ENCODE measurements at places on chromosomes 1 and 21.

GRCh38 chr1:113269168-113269963 lies 120.9 kb upstream of the MAGI3 start:
- DNase-seq, result no peak

- DNase-seq, result no peak
Measured at GRCh38 chr1:158053276-158053675, 59.8 kb downstream of the KIRREL1 start.

DNA sequence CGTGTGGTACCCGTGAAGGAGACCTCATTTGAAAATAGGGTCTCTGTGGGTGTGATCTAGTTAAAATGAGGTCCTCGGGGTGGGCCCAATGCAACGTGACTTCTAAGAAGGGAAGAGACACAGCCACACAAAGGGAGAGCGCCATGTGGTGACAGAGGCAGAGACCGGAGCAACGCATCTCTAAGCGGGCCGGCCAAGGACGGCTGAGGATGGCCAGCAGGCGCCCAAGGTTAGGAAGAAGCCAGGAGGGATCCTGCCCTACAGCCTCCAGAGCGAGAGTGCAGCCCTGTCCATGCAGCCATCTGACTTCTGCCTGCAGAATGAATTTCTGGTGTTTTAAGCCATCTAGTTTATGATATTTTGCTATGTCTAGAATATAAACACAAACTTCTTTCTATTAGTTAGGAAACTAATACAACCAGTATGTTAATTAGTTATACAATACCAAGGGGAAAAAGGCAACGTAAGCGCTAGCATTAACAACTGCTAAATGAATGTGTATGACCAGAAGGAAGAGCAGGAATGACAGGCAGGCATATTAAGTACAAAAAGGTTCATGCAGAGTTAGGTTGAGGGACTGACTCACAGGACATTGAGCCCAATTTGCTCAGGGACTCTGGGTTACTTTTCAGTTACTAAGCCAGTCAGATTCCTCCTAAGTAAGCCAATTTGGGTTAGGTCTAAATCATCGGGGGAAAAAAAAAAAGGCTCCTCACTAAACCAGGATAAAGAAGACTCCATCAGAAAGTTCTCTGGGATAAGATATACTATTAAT lies 4.1 kb downstream of the CEP104 start:
- no peak for DNase-seq

DNA sequence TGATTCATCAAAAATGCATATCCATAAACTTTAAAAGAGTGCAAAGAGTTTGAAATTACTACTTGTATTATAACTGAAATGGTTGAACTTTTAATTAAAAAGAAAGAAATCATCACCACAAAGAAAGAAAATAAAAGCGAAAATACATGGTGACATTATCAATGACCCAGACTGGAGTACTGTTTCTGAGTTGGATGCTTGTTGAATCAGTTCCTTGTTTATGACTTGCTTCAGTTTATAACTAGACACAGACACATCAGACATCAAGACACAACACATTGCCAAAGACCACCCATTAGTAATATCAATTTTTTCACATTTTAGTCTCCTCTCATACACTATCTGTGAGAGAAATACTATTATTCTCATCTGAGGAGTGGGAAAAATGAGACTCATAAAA lies 293.0 kb downstream of the MRPL39 start:
- DNase-seq, result no peak

DNA sequence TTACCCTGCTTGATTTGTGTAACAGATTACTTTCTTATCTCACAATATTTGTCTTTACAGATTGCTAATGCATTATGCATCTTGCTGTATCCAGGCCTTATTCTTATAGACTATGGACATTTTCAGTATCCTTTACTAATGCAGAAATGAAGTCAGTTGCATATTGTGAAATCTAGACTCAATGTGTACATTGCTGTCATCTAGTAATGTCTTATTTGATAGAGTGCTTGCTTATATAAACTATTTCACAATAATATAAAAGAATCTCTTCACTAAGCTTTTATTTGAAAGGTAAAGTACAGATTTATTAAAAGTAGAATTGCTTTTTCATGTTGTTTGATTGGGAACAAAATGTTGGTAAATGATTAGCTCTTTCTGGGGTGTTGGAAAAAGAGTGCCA lies 39.6 kb downstream of the ALG6 start:
- no peak for DNase-seq

DNA sequence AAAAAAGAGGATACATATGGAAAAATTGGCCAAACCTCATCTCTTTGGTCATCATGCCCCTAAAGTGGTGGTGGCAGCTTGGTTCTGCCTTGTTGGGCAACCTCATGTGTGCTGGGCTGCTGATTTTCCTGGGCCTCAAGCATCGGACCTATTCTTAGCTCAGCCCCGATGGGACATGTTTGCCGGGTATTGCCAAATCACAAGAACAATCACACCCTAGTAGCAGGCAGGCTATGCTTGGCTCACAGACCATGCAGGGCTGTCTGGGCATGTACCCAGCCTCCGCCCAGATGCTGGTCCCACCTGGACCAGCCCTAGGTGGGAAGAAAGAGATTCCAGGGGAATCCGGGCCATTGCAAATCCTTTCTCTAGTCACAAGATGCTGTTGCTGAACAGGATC lies 189.4 kb upstream of the FGGY start:
- DNase-seq, result no peak

DNA sequence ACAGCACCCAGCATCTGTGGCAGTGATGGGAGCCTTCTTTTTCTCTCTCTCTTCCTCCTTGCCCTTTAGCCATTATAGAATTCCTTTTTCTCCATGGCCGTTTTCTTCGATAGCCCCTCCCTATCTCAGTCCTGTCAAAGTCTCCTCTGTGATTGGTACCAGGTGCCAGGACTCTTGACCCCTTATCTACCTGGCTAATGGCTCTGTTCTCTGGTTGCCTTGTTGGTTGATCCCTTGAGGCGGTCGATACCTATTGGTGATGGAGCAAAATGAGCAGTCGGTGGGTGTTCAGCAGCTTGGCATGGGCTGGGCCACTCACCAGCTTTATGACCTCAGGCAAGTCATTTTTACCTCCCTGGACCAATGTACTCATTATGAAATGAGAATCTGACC lies 2.0 kb downstream of the ATF3 start:
- no peak for DNase-seq

DNA sequence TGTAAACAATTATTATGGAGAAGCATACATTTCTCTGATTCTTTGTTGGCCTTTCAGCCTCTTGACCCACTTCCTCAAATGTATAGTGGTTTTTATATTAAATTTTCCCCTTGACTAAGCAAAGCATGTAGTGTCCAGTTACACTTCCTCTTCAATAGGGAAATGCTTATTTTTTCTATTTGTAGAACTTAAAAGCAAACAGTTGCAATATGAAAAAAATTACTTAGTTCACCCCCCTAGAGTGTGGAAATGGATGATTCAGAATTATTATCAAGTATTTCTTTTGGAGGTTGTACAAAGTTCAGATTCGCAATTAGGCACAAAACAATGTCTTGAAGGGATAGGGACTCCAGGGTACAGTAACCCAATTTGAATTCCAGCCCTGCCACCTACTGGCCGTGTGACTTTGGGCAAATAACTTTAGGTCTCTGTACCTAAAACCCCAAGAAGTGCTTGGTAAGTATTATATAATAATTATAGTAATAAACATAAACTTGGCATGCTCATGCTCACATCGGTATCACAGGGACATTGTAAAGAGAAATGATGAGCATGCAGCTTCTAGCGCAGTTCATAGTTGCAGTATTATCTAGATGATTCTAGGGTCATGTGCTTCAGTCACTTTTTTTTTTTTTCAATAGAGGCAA lies 28.6 kb upstream of the IFNGR2 start:
- DNase-seq, result peak; percentile 65

DNA sequence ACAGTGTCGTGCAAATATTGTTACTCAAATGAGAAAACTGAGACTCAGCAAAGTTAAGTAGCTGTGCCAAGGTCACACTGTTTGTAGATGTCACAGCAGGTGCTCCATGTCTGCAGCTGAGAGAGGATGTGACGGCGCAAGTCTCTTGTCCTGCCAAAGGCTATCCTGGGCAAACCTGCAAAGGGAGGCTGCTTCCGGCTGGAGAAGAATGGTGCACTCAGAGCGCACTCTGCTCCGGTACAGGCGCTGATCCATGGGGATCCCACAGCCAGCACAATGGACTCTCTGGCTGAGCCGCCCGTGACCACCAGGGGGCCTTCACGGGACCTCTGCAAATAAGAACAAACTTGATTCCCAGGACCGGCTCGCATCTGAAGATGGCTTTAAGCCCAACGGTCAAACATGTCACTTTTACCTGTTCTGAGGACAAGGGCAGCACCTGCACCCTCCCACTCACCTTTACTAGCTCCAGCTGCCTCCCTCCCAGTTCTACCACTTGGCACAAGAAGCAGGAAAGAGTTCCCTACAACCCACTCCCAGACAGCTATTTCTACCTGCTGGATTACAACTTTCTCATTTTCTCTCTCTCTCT lies 21.9 kb downstream of the RD3 start:
- peak; percentile 57 for DNase-seq
